ENCODE measurements at places on chromosomes 4 and X.
A peak's percentile ranks its signal among the peaks of the same experiment; 100 is the strongest.

- no peak for DNase-seq
Measured at GRCh38 chrX:69597399-69597798, 18.5 kb upstream of the EDA start.

- DNase-seq: no peak
Measured at GRCh38 chr4:53605783-53606182, 14.5 kb upstream of the LNX1 start.

DNA sequence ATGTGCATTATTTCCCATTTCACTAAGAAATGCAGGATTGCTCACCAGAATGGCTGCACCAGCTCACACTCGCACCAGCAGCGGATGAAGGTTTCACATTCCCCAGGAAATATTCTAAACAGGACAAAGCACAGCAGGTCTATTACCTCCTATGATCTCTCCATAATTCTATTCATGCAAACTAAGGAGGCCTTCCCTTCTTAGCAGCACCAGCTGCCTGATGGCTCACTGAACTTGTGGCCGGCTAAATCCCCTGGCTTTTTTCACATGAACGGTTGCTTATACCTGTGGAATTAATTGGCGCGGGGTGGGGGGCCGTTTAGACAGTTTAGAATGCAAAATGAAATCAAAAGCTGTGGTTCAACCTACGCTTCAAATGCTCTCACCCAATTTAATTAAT is 73.5 kb upstream of the SRD5A3 start:
- DNase-seq: no peak

- DNase-seq: no peak
Measured at GRCh38 chr4:99653916-99654315, 3.7 kb downstream of the C4orf54 start.

- DNase-seq: no peak
Measured at GRCh38 chrX:153537526-153538295, 20.3 kb downstream of the ATP2B3 start.

DNA sequence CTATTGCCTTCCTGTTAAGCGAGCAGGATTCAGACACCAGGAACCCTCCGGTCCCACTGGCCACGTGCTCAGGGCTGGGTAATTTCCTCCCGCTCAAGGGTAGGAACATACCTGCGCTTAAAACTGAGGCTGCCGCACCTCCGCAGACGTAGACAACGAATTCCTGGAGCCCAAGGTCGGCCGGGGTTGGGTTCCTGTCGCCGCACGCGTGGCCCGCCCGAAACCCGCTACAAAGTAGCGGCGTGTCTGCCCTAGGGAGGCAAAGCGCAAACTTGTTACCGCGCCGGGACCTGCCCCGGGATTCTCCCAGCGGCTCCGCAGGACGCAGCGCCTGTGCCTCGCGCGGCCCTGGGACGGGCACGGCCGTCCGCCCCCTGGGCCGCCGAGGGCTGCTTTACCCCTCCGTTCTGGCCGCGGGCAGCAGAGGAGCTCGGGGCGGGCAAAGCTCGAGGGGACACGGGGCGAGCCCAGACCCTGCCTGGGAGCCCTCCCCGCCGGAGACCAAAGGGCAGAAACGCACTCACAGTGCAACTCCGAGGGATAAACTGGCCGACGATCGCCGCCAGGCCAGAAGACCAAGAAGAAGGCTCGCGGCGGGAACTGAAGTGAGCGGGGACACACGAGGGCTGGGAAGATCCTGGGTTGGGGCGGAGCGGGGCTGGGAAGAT is at the start of gene ERVMER34-1:
TSS of gene ERVMER34-1 (minus strand) at position 607 of the 668 bp plus-strand sequence. CDS start 5,905 bp downstream, outside the sequence.
- DNase-seq: peak; percentile 42

- DNase-seq: no peak
Measured at GRCh38 chrX:106243376-106243775, 75.3 kb downstream of the PWWP3B start.

- no peak for DNase-seq
Measured at GRCh38 chrX:99445336-99445735, 964.7 kb downstream of the PCDH19 start.

- peak; percentile 54 for DNase-seq
Measured at GRCh38 chrX:111555406-111555958, 44.0 kb downstream of the SERTM2 start.

DNA sequence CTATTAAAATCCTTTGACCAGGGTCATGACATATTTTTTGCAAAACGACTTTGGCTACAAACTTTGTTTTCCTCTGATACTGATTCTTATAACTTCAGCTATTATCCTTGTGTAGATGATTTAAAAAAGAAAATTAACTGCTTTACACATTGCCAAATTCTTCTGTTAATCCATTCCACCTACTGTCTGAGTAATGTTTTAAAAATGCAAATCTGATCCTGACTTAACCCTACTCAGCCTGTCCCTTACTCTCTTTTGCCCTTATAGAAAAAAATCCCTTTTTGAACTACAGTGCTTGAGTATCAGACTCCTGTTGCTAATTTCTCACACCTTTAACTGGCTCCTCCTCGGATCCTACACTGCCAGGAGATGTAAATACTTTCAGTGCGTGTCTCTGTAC is 723.1 kb downstream of the ADGRL3 start:
- peak; percentile 14 for DNase-seq

DNA sequence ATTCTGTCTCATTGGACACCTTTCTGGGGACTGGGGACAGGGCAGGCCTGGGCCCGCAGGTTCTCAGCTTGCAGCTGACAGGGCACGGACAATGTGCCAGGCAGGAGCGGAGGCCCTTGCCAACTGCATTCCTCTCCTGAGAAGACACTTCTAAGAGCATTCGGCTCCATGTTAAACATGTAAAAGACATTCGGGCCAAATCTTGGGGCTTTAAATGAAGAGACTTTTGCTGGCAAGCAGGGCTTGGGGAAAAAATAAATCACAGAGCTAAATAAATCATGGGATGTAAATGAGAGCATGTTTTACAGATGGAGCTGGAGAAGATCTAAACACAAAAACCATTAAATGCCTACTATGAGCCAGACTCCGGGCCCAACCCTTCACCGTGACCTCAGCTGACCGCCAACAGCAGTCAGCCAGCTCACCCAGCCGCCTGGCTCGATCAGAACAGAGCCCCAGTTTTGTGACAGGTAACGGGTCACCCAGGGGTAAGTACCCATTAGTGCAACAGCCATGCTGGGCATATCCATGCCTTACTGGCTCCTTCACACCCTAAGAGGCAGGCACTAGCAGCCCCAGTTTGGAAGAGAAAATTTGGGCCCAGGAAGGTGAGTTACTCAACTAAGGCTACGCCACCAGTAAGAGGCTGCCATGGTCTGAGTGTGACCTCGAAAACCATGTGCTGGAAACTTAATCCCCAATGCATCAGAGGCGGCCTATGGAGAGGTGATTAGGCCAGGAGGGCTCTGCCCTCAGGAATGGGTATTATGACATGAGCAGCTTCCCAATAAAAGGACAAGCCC is 14.7 kb downstream of the WDR1 start:
- no peak for DNase-seq

- no peak for DNase-seq
Measured at GRCh38 chr4:189129044-189129694, 811.5 kb upstream of the FRG1 start.

DNA sequence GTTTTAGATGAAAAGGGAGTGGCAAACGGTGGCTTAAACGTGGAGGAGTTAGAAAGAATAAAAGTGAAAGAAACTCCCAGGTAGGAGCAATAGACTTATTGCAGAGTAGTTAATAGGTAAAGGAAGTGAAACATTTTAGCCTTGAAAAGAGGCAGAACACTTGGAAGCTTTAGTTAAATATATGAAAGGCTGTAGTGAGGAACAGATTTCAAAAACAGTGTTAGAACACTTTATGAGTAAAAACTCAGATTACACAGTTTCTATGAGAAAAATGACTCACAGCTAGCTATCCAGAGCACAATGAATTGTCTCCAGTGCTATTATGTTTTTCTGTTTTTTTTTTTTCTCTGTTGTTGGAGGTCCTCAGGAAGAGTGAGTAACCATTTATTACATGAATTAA is 45.8 kb downstream of the TACR3 start:
- DNase-seq: no peak

DNA sequence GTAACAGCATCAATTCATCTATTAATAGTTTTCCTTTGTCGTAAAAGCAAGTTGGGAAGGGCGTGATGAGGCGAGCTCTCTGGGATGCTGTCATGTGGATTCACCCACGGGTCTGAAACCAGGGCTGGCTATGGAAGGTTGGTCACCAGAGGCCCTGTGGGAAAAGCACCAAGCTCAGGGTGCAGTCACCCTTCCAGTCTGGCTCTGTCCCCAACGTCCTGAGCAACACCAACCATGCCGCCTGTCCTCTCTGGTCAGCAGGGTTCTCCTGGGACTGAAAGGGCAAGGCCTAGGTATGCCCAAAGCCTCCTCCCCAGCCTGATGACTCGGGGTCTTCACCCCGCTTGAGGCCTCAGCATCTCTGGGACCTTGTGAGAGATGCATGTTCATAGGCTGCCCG is 97.2 kb upstream of the MSX1 start:
- DNase-seq: no peak

DNA sequence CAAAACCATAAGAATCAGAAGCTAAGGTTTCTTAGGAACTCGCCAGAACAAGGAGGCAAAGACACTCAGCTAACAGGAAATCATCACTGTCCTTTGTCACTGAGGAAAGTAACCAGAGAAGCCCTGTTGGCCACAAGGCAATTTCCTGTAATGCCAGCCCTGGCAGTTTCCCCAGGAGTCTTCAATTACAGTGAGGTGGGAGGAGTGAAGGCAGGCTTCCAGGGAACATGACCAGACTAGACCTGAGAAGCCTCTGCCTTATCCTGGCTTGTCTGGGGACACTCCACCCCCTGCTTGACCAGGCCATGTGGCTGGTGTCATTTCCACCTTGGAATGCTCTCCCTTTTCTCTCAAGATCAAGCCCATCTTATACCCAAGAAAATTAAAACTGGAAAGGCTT is 125.3 kb downstream of the COL4A6 start:
- DNase-seq: peak; percentile 91

DNA sequence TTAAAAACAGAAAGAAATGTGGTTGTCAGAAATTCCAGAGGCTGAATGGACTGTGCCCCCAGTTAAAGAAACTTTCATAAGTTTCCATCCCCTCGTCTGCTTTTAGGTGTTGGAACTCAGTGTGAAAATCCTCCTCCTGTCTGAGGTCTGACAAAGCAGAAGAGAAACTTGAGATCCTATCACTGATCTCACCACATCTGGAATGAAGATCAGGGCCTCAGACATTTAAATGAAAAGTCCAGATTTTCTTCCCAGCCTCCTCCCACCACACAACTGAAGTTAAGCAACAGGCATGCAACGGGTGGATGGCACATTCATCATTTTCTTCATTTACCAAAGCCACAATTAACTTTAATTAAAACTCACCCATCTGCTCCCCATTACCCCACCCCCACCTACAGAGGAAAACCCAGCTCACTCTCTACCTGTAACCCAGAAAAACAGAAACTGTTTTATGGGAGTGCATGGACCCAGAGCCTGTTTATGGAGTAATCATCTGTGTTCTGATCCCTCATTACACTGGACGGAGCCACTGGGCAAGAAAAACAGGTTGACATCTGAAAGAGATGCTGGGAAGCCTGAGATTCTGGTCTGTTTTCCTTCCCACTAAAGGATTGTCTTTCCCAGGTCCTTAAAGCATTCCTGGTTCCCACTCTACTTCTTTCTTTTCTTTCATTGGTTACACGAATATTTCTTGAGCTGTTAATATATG is 58.1 kb upstream of the HOPX start:
- DNase-seq: no peak

GRCh38 chr4:87783781-87784180 is 15.6 kb upstream of the IBSP start:
- no peak for DNase-seq

All from mesendoderm (in vitro differentiated cells).